ENCODE measurements at places on chromosomes 13 and 19. TPM values are rescaled to one million over a fixed set of nuclear protein-coding genes. Genes with fewer than 3 reads are reported as not detected.

- no peak for DNase-seq
Observed at GRCh38 chr13:49455007-49455398, 10.9 kb downstream of the SETDB2 start.

DNA sequence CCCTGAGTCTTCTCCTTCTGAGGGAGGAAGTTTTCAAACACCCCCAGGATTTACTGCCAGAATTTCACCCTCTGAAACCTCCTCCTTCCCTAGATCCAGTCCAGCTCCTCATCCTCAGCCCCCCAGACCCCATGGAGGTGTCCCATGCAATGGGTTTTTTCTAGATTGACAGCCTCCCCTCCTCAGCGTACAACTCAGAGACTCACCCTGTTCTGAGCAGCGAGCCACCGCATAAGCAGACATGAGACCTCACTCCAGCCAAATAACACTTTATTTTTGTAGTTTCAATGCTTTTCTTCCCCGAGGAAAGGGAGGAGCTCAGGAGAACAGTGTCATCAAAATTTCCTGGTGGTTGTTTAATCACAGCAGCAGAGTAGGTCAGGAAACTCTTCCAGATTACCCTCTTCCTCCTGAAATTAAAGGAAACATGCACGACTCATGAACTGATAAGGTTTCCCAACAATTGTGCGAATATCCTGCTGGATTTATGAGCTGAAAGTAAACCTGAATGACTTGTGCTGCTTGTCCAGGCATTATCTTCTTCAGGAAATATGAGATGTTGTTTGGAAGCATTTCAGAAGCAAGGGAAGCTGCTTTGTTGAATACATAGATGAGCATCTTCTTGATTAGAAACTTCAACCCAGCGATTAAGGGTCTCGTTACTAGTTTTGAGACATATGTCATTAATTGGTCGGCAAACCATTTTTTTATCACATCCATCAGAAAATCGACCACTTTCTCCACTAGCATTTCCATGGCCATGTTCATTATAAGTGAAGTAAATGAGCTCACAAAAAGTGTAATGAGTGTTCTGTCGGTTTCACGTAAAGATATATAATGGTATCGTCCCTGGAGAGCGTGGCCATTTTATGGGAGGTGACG is 36.2 kb downstream of the ERICH4 start:
- no peak for DNase-seq

GRCh38 chr13:92354583-92354982 is 872.0 kb upstream of the GPC6 start:
- DNase-seq = no peak

DNA sequence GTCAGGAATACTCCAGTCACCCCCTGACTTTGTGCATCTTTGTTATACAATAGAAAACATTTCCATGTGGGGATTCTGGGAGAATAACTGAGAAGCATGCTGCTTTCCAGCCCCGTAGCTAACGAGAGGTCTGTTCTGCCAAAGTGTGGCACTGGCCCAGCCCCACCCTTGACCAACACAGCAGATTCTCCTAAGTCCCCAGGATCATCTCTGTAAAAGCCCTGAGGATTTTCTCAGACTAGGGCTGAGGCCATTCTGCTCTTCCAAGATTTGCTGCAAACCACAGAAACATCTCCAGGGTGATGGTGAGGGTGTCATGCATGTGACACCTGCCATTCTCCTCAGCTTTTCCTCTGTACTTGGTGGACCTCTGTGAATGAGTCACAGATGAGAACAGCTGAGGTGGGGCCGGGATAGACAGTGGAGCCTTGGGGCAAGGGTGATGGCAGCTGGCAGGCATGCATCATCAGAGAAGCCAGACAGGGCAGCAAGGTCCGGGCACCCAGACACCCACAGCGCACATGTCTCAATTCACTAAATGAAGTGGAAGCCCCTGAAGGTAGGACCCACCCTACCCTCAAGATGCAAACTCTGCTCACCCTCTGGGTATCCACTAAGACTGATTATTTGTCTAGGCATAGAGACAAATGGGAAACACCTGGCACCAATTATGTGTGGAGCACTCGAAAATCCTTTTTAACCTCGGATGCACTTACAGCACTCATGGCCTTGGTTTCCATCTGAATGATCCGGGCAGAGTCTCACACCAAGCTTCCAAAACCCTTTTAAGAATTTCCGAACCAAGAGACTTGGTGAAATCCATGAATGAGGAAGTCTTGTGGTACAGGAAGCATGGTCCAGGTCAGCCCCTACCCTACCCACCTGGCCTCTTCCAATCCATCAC is 20.1 kb upstream of the DOCK9 start:
- DNase-seq = peak; percentile 66

DNA sequence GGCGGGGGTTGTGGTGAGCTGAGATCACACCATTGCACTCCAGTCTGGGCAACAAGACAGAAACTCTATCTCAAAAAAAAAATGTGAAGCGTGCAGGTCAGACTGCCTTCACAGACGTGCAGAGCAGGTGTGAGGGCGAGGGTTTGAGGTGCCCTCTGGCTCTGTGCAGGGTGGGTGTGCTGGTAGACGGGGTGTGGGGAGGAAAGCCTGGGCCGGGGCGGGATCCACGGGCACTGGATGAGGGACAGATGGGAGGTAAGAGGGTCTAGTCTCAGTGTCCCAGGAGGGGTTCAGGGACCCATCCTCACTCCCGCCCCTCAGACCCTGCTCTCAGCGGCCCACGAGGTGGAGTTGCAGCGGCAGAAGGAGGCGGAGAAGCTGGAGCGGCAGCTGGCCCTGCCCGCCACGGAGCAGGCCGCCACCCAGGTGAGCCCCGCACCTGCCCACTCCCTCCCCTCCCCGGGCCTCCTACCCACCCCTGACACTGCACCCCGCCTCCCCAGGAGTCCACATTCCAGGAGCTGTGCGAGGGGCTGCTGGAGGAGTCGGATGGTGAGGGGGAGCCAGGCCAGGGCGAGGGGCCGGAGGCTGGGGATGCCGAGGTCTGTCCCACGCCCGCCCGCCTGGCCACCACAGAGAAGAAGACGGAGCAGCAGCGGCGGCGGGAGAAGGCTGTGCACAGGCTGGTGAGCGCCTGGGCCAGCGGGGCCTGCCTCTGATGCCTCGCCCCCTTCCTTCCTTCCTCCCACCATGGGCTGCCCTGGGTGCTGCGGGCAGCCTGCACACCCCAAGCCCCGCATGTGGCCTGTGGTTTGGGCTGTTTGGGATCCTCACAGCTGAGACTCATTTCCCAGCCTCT is 9.1 kb downstream of the NOP53 start:
- no peak for DNase-seq

DNA sequence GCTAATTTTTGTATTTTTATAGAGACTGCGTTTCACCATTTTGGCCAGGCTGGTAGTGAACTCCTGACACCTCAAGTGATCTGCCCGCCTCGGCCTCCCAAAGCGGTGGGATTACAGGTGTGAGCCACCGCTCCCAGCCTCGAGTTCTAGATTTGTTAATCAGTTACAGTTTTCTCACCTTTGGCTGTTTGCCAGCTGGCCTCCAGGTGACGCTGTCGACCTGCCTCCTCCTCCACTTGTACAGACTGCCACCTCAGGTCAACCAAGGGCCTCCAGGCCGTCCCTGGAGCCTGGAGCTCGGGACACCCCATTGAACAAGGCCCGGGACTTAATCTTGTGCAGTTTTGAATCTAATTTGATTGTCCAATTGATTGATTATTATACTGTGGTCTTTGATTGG is 45.5 kb downstream of the IER2 start:
- no peak for DNase-seq

DNA sequence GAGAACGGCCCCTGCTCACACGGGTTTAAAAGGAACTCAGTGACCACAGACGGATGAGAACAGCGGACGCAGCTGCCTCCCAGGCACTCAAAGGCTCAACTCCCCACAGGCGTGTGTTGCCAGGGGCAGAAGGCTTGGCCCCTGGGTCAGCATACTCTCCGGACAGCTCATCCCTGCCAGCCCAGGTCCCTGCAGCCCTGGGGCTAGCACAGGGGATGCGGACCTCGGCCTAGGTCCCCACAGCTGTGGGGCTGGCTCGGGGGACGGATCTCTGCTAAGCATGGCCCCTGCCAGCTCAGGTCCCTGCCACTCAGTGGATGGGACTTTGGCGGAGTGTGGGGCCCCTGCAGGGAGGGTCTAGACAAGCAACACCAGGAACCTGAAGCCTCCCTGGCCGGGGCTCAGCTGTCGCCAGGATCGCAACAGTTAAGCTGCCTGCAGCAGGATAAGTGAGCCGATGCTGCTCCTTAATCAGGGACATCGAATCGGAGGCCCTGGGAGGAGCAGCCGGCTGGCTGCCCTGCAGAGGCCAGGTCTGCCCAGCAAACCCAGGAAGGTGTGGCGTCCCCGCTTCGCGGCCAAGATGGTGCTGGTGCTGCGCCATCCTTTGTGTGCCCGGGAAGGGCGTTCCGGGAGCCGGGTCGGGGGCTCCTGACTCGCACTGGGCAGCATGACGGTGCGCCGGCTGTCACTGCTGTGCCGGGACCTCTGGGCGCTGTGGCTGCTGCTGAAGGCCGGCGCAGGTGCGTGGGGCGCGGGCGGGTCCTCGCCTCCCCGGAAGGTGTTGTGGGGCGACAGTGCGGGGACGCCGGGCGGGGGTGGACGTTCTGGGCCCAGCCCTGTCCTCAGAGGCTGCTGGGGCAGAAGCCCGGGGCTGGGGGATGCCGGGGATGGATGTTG is 32.5 kb downstream of the MCF2L start:
- peak; percentile 26 for DNase-seq

- DNase-seq = no peak
Observed at GRCh38 chr19:49871349-49871985, 4.1 kb upstream of the PNKP start.

VSTM1 gene
- total RNA-seq = not detected

- peak; percentile 71 for DNase-seq
Observed at GRCh38 chr19:52171321-52172169, at the start of gene ZNF836. Gene ZNF836, minus strand, starts transcription at chr19:52171621. Its CDS starts 3,549 bp downstream, at chr19:52168072.

MTUS2 gene
- total RNA-seq = not detected

GRCh38 chr13:75812751-75813181 is 176.6 kb downstream of the LMO7 start:
- DNase-seq = no peak

- no peak for DNase-seq
Observed at GRCh38 chr19:46821512-46822409, 28.9 kb downstream of the AP2S1 start.

- DNase-seq = no peak
Observed at GRCh38 chr19:40446263-40446784, 2.2 kb upstream of the SERTAD3 start.
